Mucosa of gallbladder (tissue), 1 donor: ENCODE measurements at places on chromosomes 7 and 10. TPM values are rescaled to one million over a fixed set of nuclear protein-coding genes. Genes with fewer than 3 reads are reported as not detected.

The LEP gene
- total RNA-seq, result not detected

The IFIT1B gene
- not detected for total RNA-seq

DNA sequence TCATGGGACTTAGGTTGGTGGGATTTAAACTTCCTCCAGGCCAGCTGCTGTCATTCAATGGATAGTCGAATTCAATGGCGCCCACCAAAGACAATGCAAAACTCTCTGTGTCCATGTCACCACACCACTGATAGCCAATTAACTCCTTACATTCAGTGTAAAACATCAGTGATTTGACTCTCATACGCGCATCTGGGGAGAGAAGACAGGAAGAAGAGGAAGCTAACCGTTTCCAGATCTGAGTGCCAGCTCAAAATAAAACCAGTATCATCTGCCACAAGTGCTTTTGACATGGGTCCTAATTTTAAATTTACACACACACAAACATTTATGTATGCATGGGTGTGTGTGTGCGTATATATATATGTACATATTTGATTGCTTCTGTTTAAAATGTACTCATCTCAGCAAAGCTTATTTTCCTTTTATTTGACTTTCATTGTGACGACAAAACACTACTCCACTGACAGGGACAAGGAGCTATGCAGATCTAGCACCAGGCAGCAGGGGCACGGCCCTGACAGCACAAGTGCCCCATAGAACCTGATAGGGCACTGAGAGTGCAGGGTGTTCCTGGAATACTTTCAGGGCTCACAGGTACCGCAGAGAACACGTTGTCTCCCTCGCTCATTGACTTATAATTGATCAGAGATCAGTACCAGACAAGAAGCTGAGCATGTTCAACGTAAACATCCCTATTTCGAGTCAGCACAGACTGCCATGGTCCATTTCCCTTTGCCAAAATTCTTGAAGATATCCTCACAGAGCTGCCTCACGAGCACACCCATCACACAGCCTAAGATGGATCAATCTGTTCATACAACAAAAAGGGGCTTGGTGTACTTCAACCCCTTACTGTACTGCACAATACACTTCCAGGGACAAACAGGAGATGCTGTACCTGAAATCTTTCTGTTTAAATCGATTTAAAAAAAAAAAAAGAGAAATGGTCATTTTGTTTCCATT, 176.1 kb downstream of the COBL start:
- DNase-seq, result no peak

GRCh38 chr10:43922335-43923280, 273.9 kb upstream of the ZNF32 start:
- no peak for DNase-seq

- DNase-seq, result no peak
These were observed 330.6 kb downstream of the GRID1 start for GRCh38 chr10:86035791-86036543.

DNA sequence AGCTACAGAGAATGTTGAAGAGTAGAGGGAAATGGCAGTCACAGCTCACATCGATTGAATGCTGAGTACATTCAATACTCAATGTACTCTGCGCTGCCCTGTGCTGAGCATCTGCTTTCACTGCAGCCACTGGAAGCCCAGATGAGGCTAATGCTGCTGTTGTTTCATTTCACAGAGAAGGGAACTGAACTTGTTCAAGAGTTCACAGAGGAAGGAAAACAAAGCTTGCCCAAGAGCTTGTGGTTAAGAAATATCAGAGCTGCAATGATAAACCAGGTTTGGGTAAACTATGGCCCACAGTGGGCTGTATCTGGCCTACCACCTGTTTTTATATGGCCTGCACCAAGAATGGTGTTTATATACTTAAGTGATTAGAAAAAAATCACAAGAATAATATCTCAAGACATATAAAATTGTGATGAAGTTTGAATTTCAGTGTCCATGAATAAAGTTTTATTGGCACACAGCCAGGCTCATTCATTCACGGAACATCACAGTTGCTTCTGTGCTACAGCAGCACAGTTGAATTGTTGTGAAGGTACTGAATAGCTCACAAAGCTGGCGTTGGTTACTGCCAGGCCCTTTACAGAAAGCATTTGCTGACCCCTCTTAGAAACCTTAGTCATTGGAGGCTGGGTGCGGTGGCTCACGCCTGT, 64.1 kb downstream of the CFAP58 start:
- DNase-seq, result no peak

GRCh38 chr7:30162133-30162532, 27.3 kb downstream of the MTURN start:
- no peak for DNase-seq

DNA sequence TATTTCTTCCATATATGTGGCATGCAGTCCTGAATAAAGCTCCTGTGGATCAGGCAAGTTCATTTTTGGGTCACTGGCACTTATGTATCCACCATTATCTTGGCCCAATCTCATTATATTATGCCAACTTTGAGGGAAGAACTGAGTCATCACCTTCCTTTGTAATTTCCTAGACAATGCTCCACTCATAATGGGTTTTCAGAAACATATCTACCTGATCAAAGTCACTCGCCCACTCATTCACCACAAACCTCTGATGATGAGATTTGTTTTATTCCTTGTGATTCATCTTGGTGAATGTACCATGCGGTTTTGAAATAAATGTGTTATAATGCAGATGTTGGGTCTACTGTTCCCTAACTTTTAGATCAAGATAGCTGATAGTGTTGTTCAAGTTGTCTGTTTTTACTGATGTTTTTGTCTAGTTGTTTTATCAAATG, 525.8 kb downstream of the KIF20B start:
- DNase-seq, result no peak

- DNase-seq, result no peak
These were observed 119.5 kb downstream of the OTUD1 start for GRCh38 chr10:23558361-23558799.

- DNase-seq, result no peak
These were observed 43.3 kb downstream of the GPR37 start for GRCh38 chr7:124722292-124722691.

DNA sequence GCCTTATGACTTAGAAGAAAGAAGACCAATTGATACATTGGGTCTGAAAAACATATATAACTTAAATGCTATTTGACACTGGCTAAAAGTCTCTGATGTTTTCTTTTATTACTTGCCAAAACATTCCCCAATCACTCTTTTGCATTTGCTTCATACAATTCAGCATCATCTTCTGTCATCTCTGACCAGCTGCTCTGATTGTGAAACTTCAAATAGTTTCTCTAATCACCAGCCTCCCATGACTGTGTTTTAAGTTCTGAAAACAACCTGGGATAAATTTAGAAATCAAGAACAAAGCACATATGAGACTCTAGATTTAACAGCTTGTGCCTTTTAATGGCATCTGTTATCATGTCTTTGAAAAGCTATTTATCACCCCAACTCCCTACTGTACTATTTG, 208.4 kb upstream of the KCND2 start:
- no peak for DNase-seq

GRCh38 chr10:118153287-118153686, 106.5 kb upstream of the RAB11FIP2 start:
- DNase-seq, result no peak

GRCh38 chr10:3834404-3834803, 49.4 kb upstream of the KLF6 start:
- no peak for DNase-seq

DNA sequence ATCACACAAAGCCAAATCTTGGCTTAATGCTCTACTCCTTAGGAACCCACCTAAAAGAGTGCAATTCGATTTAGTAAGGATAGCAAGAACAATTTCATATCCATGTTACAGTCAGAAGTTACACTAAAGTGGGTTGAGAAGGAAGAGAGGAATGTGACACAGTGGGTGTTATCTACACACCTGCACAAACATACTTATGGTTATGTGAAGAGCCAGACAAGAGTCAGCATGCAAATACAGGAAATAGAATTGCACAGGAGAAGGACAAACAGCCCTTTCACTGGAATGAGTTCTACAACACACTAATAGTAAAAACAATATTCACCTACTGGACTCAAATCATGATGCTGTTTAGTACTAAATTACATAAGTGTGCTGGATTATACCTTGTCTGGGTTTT, 262.8 kb downstream of the DGKB start:
- no peak for DNase-seq
